Mesendoderm (in vitro differentiated cells): ENCODE measurements at places on chromosomes 16 and 17.
A peak's percentile ranks its signal among the peaks of the same experiment; 100 is the strongest.

GRCh38 chr16:8816967-8817655 is 19.5 kb downstream of the PMM2 start:
- no peaks in the 10 kb centered on the region for H3K27me3 ChIP-seq
- H3K36me3 ChIP-seq, result peaks cover 15% of the 10 kb centered on the region

DNA sequence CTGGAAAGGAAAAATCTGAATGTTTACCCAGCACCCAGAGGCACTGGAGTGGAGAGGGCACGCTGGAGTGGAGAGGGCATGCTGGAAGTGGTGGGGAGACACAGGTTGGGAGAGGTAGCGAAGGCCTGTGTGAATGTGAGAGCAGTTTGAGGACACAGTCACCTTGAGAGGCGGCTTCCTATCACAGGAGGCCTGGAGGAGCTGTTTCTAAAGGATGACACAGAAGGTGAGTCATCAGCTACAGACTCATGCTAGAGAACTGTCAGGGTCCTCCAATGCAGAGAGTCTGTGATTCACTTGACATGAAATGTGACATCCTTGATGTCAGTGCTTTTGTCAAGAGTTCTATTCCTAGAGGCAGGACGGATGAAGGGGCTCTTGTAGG is 13.8 kb downstream of the CTRL start:
- H3K27me3 ChIP-seq, result no peaks in the 10 kb centered on the region
- no peak overlapping the region for H3K4me3 ChIP-seq
- peaks cover 21% of the 10 kb centered on the region for H3K4me1 ChIP-seq
- peak; percentile 88 for DNase-seq
- no peaks in the 10 kb centered on the region for H3K36me3 ChIP-seq

GRCh38 chr17:7852919-7853690 is 1.8 kb upstream of the TMEM88 start:
- DNase-seq, result peak; percentile 55
- H3K36me3 ChIP-seq, result no peaks in the 10 kb centered on the region
- peaks cover 2% of the 10 kb centered on the region for H3K4me1 ChIP-seq
- no peak overlapping the region for H3K4me3 ChIP-seq
- H3K27ac ChIP-seq, result no peak overlapping the region

DNA sequence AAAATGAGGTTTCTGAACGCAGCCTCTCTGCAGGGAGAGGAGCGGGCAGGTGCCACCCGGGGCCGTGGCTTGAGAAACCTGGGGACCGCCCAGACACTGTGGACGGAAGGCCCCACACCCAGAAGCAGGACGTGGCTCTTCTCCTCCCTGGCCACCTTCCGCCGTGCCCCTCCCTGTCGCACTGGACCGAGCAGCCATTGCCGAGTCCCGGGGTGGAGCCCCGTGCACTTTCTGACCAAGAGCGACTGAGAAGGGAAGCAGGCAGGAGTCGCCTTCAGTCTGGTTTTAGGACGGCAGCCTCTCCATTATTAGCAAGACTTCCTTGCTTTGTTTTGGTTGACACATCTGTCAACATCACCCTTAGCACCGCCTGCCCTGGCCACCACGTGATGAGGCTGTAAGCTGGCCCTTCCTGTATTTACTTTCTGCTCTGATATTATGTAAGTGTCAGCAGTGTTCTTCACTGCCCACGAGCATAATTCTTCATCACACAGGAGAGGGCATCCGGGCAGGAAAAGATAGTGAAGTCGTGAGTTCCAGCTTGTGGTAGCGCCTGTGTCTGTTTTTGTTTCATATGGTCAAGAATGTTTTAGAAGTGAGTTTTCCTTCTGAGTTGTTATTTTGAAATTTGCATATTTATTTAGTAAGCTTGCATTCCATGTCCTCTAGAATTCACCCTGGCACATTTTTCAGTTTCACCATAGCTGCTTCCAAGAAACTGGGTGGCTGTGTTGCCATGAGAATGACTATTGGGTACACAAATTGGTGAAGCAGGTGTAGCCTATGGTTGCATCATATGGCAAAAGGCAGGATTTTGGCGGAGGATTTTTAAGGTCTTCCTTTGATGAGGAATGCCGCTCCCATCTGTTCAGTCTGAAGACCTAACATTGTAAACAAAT is 1.0 kb downstream of the HERPUD1 start:
- peaks cover 5% of the 10 kb centered on the region for H3K36me3 ChIP-seq
- H3K4me3 ChIP-seq, result peak overlapping the region; percentile 88
- DNase-seq, result peak; percentile 67
- no peaks in the 10 kb centered on the region for H3K27me3 ChIP-seq
- no peak overlapping the region for H3K27ac ChIP-seq

- no peak for DNase-seq
- no peaks in the 10 kb centered on the region for H3K27me3 ChIP-seq
- H3K4me1 ChIP-seq, result no peaks in the 10 kb centered on the region
- peaks cover 12% of the 10 kb centered on the region for H3K36me3 ChIP-seq
- no peak overlapping the region for H3K27ac ChIP-seq
Measured at GRCh38 chr16:27460663-27461482, 58.9 kb downstream of the IL21R start.

DNA sequence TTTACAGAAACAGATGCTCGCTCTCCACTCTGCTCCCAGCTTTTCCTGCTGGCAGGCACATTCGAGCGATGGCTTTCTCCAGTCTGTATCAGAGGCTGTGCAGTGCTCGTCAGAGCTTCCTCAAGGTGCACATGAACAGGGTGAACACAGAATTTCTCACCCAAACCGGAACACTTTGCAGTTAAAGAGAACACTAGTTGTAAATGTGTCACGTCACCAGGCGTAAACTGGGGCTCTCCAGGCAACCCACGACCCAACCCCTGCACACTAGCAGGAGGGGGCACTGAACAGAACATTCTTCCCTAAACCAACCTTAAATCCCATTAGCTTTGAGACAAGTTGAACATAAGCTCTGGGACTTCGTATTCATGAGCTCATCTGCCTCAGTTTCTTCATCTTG is 119.0 kb downstream of the RMI2 start:
- no peak for DNase-seq
- H3K4me3 ChIP-seq, result no peak overlapping the region
- H3K27me3 ChIP-seq, result no peaks in the 10 kb centered on the region

GRCh38 chr17:81020443-81020766 is 14.5 kb upstream of the BAIAP2 start:
- H3K4me3 ChIP-seq, result no peak overlapping the region
- DNase-seq, result no peak
- no peaks in the 10 kb centered on the region for H3K36me3 ChIP-seq
- H3K27ac ChIP-seq, result no peak overlapping the region
